Stimulated activated CD4-positive, alpha-beta T cell treated with anti-CD3 and anti-CD28 coated beads, Interleukin-15, amount 100 ng/mL, for 24 hours (primary cell): ENCODE measurements at places on chromosomes 16 and 17.

GRCh38 chr17:50604513-50604912 lies 30.2 kb upstream of the ABCC3 start:
- DNase-seq = no peak

GRCh38 chr17:28758411-28759121 lies 14.8 kb downstream of the TRAF4 start:
- DNase-seq = no peak

DNA sequence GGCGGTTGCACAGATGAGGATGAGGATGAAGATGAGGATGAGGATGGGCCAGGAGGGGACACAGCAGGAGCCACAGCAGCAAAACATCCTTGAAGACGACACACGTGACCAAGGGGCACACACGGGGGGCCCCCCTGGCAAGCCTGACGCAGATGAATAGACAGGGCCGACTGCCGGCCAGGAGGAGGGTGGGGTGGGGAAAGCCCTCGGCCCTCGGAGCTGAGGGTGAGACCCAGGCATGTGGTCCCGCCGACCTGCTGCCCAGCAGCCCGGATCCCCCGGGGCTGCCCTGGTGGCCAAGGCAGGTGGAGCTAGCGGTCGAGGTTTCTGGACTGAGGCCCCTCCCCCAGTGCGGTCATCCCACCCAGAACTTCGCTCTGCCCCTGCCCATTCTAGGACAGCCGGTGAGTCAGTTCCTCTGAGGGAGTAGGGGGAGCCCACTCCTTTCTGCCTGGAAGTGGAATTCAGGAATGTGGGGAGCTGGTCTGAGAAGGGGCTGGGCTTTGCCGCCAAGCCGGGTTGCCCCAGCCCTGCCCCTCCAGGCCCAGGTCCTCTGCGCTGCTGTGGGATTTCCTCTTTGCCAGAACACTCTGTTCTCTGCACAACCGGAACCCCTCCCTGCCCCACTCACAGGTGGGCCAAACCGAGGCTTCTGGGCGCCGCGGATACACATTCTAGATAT lies 9.9 kb downstream of the CYGB start:
- DNase-seq = peak; percentile 34

DNA sequence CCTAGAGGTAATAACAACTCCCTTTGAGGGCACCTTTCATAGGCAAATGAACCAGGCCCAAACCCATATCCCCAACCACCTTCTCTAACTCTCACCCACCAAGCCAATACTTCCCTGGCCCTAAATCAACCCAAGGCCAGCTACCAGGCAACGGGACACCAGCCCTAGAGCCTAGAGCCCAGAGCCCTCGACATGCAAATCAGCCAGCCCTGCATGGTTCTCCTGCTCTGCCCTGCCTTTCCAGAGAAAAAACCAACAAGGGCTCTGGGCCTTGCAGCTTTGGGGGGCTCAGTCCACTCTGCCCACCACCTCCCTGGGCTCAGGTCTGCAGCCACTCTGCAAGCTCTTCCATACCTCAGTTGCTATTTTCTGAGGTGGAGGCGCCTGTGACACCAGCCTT lies 55.0 kb downstream of the PITPNM3 start:
- DNase-seq = no peak

DNA sequence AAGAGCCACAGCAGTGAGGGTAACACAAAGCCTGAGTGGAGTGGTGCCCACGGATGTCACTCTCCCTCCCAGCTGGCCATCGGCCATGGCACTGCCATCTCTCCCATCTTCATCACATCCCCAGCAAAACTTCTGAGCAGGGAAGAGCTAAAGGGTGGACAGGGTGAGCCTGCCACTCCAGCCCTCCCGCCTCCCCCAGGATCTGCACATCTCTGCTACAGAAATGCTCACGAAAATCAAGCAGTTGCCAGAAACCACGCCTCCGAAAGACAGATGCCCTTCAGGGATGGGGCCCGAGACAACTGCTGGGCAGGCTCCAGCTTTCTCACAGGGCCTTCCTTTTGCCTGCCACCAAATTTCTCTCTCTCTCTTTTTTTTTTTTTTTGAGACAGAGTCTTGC lies 3.6 kb downstream of the GRIN2C start:
- no peak for DNase-seq

DNA sequence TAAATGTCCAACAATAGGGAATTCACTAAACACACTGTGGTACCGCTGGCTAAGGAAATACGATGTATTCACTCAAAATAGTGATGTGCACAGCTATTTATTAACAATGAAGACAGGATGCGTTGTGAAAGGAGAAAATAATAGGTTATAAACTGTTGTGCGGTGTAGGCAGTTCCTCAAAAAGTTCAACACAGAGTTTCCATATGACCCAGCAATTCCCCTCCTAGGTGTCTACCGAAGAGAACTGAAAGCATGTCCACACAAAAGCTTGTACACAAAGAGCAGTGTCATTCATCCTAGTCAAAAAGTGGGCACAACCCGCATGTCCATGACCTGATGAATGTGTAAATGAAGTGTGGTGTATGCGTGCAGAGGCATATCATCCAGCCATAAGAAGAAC lies 1.2 kb upstream of the CES1 start:
- no peak for DNase-seq

GRCh38 chr17:63911657-63912100 lies 621 bp upstream of the CSHL1 start:
- peak; percentile 74 for DNase-seq

DNA sequence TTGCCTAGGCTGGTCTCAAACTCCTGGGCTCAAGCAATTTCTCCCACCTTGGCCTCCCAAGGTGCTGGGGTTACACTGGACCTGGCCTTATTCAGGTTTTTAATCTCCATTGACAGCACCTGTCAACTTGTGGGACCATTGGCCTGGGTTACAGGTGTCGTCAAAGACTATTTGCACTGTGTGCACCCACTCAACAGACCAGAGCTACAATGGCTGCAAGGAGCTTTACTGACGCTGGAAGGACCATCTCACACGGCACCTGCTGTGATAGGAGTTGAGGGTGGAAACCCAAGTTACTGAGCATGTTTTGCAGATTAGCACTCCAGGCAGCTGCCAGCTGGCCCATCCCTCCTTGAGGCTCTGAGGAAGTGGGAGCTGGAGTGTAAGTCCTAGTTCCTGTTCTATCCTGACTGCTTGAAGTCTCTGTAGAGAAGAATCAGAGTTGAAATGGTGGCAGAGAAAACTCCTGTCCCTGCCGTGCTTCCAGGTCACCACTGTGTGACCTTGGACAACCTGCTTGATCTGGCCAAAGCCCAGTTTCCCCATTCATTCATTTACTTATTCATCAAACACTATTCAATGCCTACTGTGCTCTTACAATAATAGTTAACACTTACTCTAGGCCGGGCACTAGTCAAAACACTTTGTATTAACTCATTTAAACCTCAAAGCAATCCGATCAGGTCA lies 42.4 kb upstream of the LONP2 start:
- no peak for DNase-seq

- DNase-seq = no peak
These were observed 8.3 kb upstream of the CDH3 start for GRCh38 chr16:68636818-68637217.

DNA sequence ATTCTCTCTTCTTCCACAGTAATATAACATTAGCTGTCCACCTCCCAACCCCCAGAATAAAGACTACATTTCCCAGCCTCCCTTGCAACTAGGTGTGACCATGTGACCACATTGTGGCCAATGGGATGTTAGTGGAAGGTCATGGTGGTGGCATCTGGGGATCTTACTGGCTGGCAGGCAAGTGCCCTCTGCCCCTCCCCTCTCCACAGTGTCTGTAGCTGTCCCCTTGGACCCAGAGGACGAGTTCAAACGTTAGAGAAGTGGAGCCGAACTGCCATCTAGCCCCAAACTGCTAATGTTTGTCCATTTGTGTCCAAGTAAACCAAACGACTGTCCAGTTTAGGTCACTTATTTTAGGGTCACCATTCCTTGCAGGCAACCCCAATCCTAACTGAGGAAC lies 26.6 kb upstream of the KCNG4 start:
- DNase-seq = peak; percentile 46
